ENCODE measurements at places on chromosomes 11 and 22. TPM values are rescaled to one million over a fixed set of nuclear protein-coding genes. Genes with fewer than 3 reads are reported as not detected.

The SMIM38 gene
- not detected for total RNA-seq

The TNNT3 gene
- total RNA-seq: not detected

The PLAAT5 gene
- total RNA-seq: 0.57 TPM

The SLC16A8 gene
- not detected for total RNA-seq

The ZNF214 gene
- 3.0 TPM for total RNA-seq

The SMDT1 gene
- total RNA-seq: 65.5 TPM

- DNase-seq: no peak
Observed at GRCh38 chr11:8239040-8239439, 24.6 kb downstream of the LMO1 start.

All from Calu3 (cell line).